ENCODE measurements at places on chromosomes 7 and 10. TPM values are rescaled to one million over a fixed set of nuclear protein-coding genes. Genes with fewer than 3 reads are reported as not detected.
A peak's percentile ranks its signal among the peaks of the same experiment; 100 is the strongest.

GRCh38 chr7:157403646-157404401 is 67.0 kb downstream of the DNAJB6 start:
- DNase-seq: peak; percentile 16

GRCh38 chr10:108567899-108568752 is 1355.2 kb downstream of the XPNPEP1 start:
- no peak for DNase-seq

DNA sequence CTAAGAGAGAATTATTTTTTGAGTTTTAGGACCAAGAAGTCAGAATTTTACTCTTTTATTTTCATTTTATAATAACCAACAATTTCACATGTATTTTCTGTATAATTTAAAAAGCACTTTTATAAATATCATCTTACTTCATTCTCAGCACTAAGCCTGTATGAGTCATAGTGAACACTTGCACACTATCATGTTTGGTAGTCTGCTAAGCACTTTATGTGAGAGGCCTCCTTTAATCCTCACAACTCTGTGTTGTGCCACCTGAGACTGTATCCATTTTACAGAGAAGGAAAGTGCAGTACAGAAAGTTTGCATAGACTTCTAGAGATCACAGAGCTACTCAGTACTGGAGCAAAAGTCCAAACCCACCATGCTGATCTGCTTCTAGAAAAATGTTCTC is 939.6 kb downstream of the NRG3 start:
- no peak for DNase-seq

IL15RA gene
- 2.2 TPM for total RNA-seq

DNA sequence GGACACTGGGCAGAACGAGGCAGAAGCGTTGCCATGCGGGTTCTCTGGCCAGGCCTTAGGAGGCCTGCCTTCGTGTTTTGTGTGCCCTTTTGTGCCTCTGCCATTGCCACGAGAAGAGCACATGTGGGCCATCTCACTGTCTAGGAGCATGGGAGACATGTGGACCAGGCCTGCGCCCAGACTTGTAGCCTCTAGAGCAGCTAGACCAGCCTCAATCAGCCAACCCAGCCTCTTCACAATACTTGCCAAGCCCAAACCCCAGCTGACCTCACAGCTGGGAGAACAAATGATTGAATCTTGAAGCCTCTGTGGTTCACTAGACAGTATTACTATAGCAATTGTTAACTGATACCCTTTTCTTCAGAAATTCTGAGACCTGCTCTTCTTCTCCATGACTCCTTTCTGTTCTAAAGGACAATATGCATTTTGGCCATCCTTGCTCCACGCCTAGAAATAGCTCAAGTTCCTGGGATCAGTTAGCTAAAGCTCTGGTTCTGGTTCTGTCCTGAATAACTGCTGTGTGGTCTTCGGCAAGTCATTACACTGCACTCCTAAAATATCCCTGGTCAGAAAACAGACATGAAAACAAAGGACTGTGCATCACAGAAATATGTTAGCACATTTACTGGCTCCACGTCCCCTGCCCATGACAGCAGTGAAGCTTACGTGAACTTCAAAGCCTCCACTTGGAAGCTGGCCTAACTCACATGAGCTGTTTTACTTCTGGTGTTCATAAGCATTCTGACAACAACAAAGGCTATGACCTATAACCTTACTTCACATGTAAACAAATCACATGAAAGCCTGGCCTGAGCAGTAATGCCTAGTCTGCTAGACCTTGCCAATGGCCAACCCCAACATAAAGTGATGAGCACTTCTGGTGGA is 72.3 kb upstream of the MKRN1 start:
- no peak for DNase-seq

DNA sequence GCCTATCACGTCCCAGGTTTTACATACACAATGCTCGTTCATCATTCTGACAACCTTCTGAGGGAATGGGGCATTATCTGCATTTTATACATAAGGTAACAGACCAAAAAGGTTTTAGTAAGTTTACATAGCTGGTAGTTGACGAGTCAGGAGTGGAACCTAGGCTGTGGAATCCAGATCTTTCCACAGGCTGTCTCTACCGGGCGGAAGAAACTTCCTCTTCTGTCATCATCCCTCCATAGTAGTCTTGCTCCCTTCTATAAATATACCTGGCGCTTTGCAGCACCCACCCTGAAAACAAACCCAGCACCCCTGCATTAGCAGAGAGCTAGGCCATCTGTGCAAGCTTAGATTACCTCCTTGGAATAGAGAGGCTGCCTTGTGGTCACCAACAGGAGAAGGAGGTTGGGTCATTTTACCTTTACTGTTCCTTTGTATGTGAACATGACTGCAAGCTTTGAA is 1.3 kb downstream of the TSPAN13 start:
- DNase-seq: no peak

- DNase-seq: no peak
Observed at GRCh38 chr7:117781707-117782106, 91.5 kb downstream of the CTTNBP2 start.

DNA sequence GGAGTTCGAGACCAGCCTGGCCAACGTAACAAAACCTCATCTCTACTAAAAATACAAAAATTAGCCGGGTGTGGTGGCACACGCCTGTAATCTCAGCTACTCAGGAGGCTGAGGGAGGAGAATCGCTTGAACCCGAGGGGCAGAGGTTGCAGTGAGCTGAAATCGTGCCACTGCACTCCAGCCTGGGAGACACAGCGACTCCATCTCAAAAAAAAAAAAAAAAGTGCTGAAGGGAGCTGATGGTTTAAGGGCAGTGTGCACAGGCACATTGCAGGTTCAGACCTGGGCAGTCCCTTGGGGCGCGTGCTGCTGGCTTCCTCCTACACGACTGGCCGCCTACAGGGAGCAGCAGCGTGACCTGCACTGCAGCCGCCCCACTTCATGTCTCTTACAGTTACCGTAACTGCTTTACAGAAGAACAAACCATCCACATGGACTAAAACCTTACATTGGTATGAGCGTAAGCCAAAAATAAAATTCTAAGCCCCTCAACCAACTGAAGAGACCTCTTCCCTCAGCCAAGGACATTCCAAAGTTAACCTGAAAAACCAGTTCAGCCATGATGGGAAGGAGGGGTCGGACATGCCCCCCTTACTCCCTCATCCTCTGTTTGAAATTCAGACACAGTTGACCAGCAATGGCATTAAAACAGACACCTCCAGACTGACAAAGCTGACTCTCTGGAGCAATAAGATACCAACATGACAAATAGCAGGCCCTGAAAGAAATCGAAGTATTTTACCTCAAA is 262.2 kb downstream of the ZMYND11 start:
- DNase-seq: no peak

GRCh38 chr7:99124751-99125504 is 19.0 kb downstream of the SMURF1 start:
- DNase-seq: no peak

- no peak for DNase-seq
Observed at GRCh38 chr10:20271490-20271889, 455.3 kb downstream of the PLXDC2 start.

BTBD16 gene
- not detected for total RNA-seq

GRCh38 chr7:91843831-91844230 is 36.7 kb downstream of the MTERF1 start:
- DNase-seq: no peak

GRCh38 chr7:115153769-115154477 is 232.0 kb downstream of the MDFIC start:
- DNase-seq: no peak

DNA sequence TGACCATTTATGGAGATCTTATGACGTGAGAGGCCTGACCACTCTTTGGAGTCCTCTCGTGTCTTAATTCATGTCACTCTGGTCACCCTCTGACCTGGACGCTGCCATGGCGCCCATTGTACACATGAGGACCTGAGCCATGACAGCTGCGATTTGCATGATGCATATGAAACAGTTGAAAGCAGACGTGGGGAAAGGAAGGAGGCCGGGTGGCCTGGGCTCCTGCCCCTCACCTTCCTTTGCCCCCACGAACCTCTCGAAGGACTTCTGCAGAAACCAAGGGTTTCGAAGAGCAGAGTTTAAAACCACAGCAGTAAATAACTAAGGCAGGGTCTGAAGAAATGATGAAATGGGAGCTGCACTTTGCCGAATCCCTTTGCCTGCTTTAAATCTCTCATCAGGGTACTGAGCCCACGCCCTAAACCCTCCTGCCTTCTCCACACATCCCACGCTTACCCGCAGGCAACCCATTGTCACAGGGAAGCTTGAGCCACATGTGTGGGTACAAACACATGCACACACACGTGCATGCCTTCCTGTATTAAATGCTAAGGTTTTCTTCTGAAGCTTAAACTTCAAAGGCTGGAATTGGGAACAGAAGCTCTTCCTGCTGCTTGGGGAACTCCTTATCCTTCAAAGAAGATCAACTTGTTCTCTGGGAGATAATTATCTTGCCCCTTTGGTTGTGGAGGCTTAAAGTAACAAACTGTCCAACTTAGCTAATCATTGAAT is 11.7 kb upstream of the CALML3 start:
- no peak for DNase-seq

DNA sequence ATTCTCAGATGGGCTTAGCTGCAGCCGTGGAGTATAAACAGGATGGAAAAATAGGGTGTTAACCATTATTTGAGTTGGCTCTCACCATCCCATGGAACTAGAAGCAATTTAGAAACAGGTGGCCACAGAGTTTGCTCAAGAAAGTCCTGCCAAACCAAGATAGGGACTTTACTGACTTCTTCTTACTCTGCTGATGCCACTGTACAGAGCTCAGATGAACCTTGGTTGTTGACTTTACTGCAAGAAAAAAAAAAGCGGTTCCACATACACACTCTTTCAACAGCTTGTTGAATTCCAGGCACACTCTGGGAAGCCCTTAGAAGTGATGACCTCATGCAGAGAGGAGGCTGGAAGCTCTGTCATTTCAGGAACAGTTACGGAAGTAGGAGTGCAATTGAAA is 753.4 kb downstream of the NRG3 start:
- DNase-seq: no peak

- no peak for DNase-seq
Observed at GRCh38 chr7:79504607-79505389, 51.3 kb upstream of the MAGI2 start.

CALCR gene
- total RNA-seq: 0.18 TPM

All from heart left ventricle (tissue), 16 donors.